ENCODE measurements at places on chromosomes 11 and 22. TPM values are rescaled to one million over a fixed set of nuclear protein-coding genes. Genes with fewer than 3 reads are reported as not detected.

The TRIM34 gene
- total RNA-seq: 3.8 TPM

The C11orf86 gene
- not detected for total RNA-seq

The CACNA1I gene
- total RNA-seq: 0.15 TPM

GRCh38 chr11:124801636-124802312 is 1.6 kb upstream of the MSANTD2 start:
- no peak for DNase-seq

GRCh38 chr11:85582111-85582510 is 45.0 kb downstream of the DLG2 start:
- no peak for DNase-seq
